Caco-2 (cell line): ENCODE measurements at places on chromosomes 1 and 21. TPM values are rescaled to one million over a fixed set of nuclear protein-coding genes. Genes with fewer than 3 reads are reported as not detected.

The NUP210L gene
- 0.07 and 0.19 TPM in 2 replicates for total RNA-seq

The ACTA1 gene
- total RNA-seq, result 5.1 and 9.5 TPM in 2 replicates

The ITSN1 gene
- total RNA-seq, result 88.5 and 98.4 TPM in 2 replicates

The ZBTB8A gene
- total RNA-seq, result 3.2 and 3.7 TPM in 2 replicates

The TP73 gene
- total RNA-seq, result 11.7 and 11.9 TPM in 2 replicates

The TATDN3 gene
- total RNA-seq, result 9.6 and 12.4 TPM in 2 replicates

The AMY1C gene
- not detected in 2 replicates for total RNA-seq

The FCRL6 gene
- not detected in 2 replicates for total RNA-seq

The VTCN1 gene
- total RNA-seq, result 0.52 and 1.3 TPM in 2 replicates

- no peak overlapping the region for H3K27ac ChIP-seq
- peak; percentile 80 for DNase-seq
- H3K27me3 ChIP-seq, result no peaks in the 10 kb centered on the region
- H3K4me1 ChIP-seq, result no peaks in the 10 kb centered on the region
- no peak overlapping the region for H3K4me3 ChIP-seq
These were observed 6.8 kb upstream of the BSDC1 start for GRCh38 chr1:32400876-32401631.

- no peaks in the 10 kb centered on the region for H3K27me3 ChIP-seq
- H3K27ac ChIP-seq, result no peak overlapping the region
- H3K4me1 ChIP-seq, result no peaks in the 10 kb centered on the region
- no peak overlapping the region for H3K4me3 ChIP-seq
- DNase-seq, result no peak
These were observed 16.2 kb upstream of the PPIE start for GRCh38 chr1:39722495-39722894.

DNA sequence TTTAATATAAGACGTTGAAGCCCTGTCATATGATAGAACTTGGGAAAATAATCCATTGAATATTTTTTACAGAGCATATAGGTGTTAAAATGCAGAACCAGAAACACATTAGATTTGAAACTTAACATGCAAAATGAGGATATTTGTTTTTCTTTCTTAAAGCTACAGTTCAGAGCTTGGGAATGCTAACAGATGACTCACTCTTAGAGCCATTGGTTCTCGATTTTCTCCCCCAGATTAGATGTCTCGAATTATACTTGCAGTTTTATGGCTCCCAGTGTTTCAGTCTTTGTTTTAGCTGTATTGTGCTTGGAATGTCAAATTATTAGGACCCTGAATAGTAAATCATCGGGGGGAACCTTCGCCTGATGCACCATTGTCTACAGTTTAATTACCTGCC lies 575.7 kb upstream of the ZP4 start:
- H3K27me3 ChIP-seq, result no peaks in the 10 kb centered on the region
- H3K36me3 ChIP-seq, result no peaks in the 10 kb centered on the region
- H3K4me3 ChIP-seq, result no peak overlapping the region
- no peak overlapping the region for H3K27ac ChIP-seq
- H3K4me1 ChIP-seq, result no peaks in the 10 kb centered on the region
- DNase-seq, result no peak

- H3K27ac ChIP-seq, result no peak overlapping the region
- H3K36me3 ChIP-seq, result no peaks in the 10 kb centered on the region
- H3K27me3 ChIP-seq, result no peaks in the 10 kb centered on the region
- H3K4me1 ChIP-seq, result peaks cover 5% of the 10 kb centered on the region; the same call in 1 of the 2 replicates
These were observed 107.7 kb upstream of the ERRFI1 start for GRCh38 chr1:8133657-8134430.

DNA sequence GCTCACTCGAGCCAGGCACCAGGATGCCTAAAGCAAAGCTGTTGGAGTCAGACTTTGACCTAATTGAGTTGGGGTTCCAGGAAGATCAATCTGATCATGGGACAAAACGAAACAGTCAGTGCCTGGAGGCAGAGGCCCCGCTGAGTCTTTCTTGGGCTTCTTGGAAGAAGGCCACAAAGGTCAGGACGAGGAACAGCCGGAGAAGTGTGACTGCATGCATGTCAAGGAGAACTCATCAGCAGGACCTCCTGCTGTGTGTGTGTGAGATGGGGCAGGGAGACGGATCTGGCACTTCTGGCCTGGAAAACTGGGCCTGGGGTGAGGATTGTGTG lies 190.8 kb downstream of the CAMTA1 start:
- no peak overlapping the region for H3K4me3 ChIP-seq
- no peak overlapping the region for H3K27ac ChIP-seq
- no peak for DNase-seq
- no peaks in the 10 kb centered on the region for H3K4me1 ChIP-seq
- no peaks in the 10 kb centered on the region for H3K36me3 ChIP-seq

GRCh38 chr1:42747125-42747524 lies 7.1 kb upstream of the CLDN19 start:
- H3K27ac ChIP-seq, result no peak overlapping the region
- H3K36me3 ChIP-seq, result no peaks in the 10 kb centered on the region
- peak; percentile 40 for DNase-seq

DNA sequence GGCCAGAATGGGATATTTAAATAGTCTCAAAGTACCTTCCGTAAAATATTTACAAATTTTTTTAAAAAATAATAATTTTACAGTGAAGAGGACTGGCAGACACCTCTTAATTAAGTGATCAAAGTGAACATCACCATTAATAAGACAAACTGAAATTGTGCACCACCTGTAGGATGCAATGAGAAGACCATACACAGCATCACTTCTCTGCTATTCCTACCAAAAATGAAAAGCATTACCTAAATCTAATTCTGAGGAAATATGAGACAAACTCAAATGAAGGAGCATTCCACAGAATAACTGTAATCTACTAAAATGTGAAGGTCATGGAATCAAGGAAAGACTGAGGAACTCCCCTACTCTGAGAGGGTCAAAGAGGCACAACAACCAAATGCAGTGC lies 68.2 kb upstream of the PRDX6 start:
- no peak for DNase-seq
- no peaks in the 10 kb centered on the region for H3K27me3 ChIP-seq
- no peaks in the 10 kb centered on the region for H3K36me3 ChIP-seq
- no peaks in the 10 kb centered on the region for H3K4me1 ChIP-seq
- no peak overlapping the region for H3K27ac ChIP-seq
- H3K4me3 ChIP-seq, result no peak overlapping the region

DNA sequence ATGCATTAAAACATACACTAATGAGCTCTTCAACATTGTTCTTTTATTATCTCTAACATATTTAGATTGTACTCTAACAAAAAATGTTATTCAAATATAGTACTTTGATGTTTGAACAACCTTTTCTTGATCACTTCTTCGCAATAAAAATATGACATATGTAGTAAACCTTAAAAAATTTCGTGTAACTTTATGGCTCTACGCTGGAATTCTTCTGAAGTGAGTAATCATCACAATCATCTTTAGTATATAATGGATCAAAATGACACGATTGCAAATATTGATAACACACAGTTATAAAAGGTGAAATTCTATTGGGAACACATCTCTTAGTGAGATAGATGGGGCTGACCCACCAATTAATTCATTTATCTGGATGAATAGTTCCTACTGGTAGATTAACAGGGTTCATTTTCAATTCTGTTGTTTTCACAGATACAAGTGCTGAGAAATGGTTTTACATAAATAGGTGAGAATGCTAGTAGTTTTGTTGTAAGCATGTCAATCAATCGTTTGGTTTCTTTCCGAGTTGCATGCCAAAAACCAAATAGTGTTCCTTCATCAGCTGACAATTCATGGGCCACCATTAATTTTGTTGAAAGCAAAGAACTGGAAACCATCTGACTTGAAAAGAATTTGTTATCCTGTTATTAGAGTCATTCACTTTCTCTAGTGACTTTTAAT lies 1.5 kb upstream of the ZMPSTE24 start:
- H3K27me3 ChIP-seq, result no peaks in the 10 kb centered on the region
- H3K27ac ChIP-seq, result no peak overlapping the region
- no peaks in the 10 kb centered on the region; the same call in 1 of the 2 replicates for H3K4me1 ChIP-seq
- H3K36me3 ChIP-seq, result no peaks in the 10 kb centered on the region; the same call in 1 of the 2 replicates
- DNase-seq, result no peak

GRCh38 chr1:184940694-184941409 lies 33.5 kb downstream of the NIBAN1 start:
- no peaks in the 10 kb centered on the region for H3K36me3 ChIP-seq
- no peak overlapping the region for H3K4me3 ChIP-seq
- H3K27ac ChIP-seq, result no peak overlapping the region
- H3K4me1 ChIP-seq, result no peaks in the 10 kb centered on the region
- H3K27me3 ChIP-seq, result no peaks in the 10 kb centered on the region

GRCh38 chr1:27811741-27812500 lies 18.7 kb upstream of the PPP1R8 start:
- no peak for DNase-seq
- H3K36me3 ChIP-seq, result no peaks in the 10 kb centered on the region
- H3K27ac ChIP-seq, result no peak overlapping the region
- no peak overlapping the region for H3K4me3 ChIP-seq

DNA sequence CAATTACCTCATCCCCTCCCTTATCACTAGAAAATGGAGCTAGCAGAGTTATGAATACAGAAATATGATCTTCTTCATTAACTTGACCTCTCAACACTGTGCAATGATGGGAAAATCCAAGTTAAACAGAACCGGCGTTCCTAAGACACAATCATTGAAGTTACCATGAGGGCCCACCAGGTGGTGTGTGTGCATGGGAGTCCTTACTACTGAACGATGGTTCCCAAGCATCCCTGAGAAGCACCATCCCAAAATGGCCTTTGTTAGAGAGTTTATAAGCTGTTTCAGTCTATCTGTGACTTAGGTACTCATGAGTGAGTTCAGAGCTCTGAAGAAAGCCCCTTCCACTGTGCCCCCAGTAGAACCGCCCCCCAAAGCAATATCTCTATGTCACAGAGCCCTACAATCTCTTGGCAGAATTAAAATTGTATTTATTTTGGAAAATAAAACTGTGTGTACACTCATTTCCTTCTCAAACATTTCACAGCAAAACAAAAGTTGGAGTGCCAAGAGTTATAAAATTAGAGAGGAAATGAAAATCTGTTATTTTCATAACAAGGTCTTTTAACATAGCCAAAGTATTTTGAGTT lies 56.8 kb downstream of the PLD5 start:
- no peaks in the 10 kb centered on the region for H3K27me3 ChIP-seq
- H3K4me3 ChIP-seq, result no peak overlapping the region
- H3K27ac ChIP-seq, result no peak overlapping the region
- H3K4me1 ChIP-seq, result peaks cover 9% of the 10 kb centered on the region

GRCh38 chr21:39156024-39156423 lies 27.2 kb downstream of the PSMG1 start:
- H3K36me3 ChIP-seq, result no peaks in the 10 kb centered on the region
- H3K4me3 ChIP-seq, result no peak overlapping the region
- peaks cover 6% of the 10 kb centered on the region for H3K4me1 ChIP-seq

DNA sequence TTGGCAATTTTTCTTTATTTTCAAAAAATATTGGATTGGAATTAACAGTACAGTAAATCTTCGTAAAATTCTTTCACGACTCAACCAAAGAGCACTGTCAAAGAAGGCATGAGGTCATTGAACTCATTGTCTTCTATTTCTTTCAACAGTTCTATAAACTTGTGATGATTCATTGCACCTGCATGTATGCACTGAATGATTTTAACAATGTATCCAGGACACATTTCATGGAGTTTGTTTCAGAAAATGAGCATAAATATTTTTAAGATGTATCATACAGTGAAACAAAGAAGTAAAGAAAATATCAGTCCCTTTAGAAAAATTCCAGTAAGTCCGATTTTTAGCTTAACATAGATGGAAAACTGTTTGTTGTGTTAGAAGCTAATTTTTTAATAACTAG lies 33.6 kb upstream of the CD34 start:
- DNase-seq, result no peak
- H3K27ac ChIP-seq, result no peak overlapping the region
- no peak overlapping the region for H3K4me3 ChIP-seq
- no peaks in the 10 kb centered on the region for H3K36me3 ChIP-seq
- no peaks in the 10 kb centered on the region for H3K27me3 ChIP-seq
- H3K4me1 ChIP-seq, result no peaks in the 10 kb centered on the region

DNA sequence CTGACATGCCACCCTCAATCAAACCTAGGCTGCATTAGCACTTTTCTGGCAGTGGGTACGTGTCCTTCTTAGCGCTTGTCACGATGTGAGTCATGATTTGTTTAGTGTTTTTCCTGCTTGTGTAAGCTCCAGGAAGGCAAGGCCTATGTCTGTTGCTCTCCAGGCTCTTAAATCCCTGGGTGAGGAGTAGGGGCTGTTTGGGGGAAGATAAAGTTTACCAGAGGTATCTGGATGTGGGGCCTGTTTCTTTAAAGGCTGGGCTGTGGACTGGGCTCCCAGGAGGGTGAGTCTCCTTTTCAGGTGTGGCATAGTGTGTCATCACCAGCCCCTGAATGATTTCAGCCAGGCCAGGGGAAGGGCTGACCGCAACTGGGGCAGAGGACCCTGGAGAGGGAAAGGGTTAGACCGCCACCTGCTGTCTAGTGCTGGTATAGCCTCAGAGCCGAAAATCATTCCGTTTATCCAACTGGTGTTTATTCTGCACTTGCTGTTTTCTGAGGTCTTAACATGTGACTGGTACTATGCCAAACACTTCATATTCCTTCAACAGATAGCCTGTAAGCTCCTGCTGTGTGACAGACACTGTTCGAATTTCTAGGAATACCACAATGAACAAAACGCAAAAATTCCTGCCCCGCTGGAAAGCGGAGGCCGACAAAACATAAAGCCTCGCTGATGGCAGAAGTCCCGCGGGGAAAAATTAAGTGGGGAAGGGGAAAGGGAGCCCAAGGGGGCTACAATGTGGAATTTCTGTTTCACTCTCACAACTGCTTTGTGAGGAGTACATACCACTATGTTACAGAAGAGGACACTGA lies 9.7 kb downstream of the SERINC2 start:
- H3K27me3 ChIP-seq, result no peaks in the 10 kb centered on the region
- peaks cover 3% of the 10 kb centered on the region; the same call in 1 of the 2 replicates for H3K4me1 ChIP-seq
- H3K36me3 ChIP-seq, result no peaks in the 10 kb centered on the region
- peak overlapping the region; percentile 82 for H3K27ac ChIP-seq

GRCh38 chr1:199223936-199224335 lies 585.1 kb downstream of the PTPRC start:
- H3K27ac ChIP-seq, result no peak overlapping the region
- H3K36me3 ChIP-seq, result no peaks in the 10 kb centered on the region
- no peak for DNase-seq
- H3K4me1 ChIP-seq, result no peaks in the 10 kb centered on the region

DNA sequence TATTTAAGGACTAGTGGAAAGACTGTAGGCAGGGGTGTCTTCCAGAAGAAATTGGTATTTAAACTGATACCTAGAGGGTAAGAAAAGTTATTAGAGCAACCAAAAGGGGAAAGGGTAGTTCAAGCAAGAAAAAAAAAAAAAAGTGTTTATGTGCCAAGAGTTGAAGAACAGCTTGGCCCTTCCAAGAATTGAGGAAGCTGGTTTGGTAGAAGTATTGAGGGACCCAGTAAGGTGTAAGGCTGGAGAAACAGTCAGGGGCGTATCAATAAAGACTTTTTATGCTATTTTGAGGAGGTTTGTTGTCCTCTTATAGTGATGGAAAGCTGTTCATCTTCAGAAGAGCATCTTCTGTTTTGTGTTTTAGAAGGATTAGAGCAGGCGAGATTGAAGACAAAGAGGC lies 108.3 kb downstream of the PTPRC start:
- H3K4me3 ChIP-seq, result no peak overlapping the region
- DNase-seq, result no peak
- H3K27me3 ChIP-seq, result no peaks in the 10 kb centered on the region
- H3K27ac ChIP-seq, result no peak overlapping the region

GRCh38 chr1:110672753-110673108 lies 2.0 kb downstream of the KCNA3 start:
- no peak overlapping the region for H3K4me3 ChIP-seq
- H3K27me3 ChIP-seq, result no peaks in the 10 kb centered on the region
- no peaks in the 10 kb centered on the region for H3K4me1 ChIP-seq
- no peak overlapping the region for H3K27ac ChIP-seq
- DNase-seq, result no peak

GRCh38 chr21:37341254-37341960 lies 25.2 kb upstream of the DYRK1A start:
- H3K27ac ChIP-seq, result no peak overlapping the region
- H3K4me1 ChIP-seq, result peaks cover 16% of the 10 kb centered on the region
- H3K36me3 ChIP-seq, result no peaks in the 10 kb centered on the region
- no peaks in the 10 kb centered on the region for H3K27me3 ChIP-seq
- no peak overlapping the region for H3K4me3 ChIP-seq
